CD4-positive, alpha-beta T cell treated with Interleukin-6 at 100 ng/mL for 8 hours (primary cell): ENCODE measurements at places on chromosomes 4 and X.

DNA sequence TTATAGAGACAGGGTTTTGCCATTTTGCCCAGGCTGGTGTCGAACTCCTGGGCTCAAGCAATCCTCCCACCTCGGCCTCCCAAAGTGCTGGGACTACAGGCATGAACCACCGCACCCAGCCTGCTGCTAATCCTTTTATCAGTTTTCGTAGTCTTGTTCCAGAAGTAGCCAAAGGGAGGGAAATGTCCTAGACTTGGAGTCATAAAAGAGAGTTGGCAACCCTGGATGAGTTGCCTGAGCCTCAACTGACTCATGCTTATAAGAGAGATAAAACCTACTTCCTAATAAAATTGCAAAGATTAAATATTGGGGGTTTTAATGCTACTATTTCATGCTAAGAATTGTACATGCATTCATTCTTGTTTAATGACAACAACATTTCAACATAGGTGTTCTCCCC, 44.3 kb downstream of the CD40LG start:
- no peak for DNase-seq

DNA sequence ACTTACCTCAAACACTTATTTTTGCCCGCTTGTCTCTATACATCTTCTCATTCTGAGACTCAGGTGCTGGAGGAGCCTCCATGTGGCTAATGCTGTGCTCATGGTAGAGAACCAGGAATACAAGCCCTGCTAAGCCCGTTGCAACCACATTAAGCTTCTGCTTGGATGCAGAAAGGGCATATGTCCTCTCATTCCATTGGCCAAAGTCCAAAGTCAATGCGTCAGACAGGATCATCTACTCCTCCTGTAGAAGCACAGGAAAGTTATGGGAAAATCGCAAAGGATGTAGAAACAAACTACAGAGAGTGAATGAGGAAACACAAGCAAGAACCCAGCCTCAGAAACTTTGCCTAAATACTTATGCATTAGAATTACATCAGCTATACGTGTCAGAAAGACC, 124.5 kb upstream of the AGA start:
- DNase-seq = no peak

DNA sequence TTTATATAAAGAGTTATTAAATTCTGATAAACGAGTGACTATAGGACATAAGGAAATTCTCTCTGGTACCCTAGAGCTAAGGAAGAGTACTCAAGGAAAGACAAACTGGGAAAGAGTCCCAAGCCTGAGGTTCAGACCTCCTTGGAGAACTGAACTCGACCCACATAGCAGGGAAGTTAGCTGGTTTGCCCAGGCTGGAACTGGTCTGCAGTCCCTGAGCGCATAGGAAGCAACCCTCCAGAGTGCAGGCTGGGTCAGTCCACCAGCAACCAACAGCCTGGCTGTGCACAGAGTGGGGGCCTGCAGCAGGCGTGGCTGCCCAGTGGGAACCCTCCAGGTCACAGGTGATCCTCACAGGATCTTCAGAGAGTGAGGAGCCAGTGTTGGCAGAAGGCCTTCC, 114.1 kb downstream of the SOWAHB start:
- DNase-seq = no peak

DNA sequence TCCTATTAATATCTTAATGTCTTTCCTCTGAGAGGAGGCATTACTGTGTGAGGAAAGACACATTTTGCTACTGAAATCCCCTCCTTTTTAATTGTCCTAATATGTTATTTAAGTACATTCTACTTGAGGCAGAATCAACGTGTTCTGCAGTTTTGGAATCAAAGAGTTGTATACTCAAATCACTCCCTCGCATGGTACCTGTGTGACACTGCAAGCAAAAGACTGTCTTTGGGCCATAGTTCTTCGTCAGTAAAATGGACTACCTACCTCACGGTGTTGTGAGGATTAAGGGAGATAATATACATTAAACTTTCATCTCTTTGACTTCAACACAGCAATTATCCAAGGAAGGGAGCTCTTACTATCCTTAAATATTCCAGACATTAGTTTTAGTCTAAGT, 61.5 kb downstream of the TIGD2 start:
- DNase-seq = no peak

GRCh38 chr4:79209822-79210635, 115.8 kb downstream of the NAA11 start:
- no peak for DNase-seq

DNA sequence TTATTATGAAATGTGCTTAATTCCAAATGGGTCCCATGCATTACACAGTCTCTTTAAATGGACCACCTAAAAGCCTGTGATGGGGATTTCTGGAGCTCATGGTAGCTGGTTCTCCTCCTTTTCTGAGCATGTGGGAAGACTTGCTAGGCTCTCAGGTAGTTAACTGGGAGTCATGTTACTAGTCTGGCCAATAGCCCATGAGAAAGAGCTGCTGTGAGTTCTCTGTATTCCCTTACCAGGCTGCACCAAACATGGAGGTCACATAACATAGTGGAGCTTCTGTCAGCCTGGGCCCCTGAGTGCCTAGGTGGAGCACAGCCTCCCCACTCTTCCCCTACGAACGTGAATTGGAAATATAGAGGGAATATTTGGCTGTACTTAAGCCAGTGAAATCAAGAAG, 198.4 kb downstream of the MAML3 start:
- no peak for DNase-seq

DNA sequence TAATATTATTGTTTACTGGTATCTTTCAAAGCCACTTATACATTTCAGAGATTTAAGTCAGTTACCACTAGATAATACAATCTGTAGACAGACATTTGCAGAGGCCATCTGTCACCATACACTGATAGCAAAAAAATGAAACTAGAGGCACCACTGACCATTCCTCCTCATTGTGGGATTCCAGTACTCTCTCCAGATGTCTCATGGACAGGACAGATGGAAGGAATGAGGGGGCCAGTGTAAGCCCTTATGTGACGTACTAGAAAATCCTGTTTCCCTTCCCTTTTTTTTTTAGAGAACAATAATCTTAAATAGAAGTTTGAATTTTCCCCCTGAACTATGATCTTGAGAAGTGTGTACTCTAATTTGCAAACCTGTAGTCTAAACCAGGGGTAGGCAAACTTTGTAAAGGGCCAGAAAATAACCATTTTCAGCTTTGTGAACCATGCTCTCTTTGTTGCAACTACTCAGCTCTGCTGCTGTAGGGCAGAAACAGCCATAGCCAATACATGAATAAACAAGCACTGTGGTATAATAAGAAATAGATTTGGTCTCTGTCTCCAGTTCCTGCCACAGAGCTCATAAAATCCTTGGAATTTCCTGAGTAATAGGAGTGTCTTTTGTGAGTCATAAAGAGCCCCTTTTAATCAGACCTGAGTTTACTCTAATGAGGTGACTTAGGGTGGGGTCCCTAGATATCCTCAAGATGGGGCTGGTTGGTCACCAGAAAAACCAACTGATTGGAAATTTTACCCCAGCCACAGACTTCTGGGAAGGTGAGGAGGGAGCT, 90.4 kb downstream of the MOSPD2 start:
- DNase-seq = no peak

DNA sequence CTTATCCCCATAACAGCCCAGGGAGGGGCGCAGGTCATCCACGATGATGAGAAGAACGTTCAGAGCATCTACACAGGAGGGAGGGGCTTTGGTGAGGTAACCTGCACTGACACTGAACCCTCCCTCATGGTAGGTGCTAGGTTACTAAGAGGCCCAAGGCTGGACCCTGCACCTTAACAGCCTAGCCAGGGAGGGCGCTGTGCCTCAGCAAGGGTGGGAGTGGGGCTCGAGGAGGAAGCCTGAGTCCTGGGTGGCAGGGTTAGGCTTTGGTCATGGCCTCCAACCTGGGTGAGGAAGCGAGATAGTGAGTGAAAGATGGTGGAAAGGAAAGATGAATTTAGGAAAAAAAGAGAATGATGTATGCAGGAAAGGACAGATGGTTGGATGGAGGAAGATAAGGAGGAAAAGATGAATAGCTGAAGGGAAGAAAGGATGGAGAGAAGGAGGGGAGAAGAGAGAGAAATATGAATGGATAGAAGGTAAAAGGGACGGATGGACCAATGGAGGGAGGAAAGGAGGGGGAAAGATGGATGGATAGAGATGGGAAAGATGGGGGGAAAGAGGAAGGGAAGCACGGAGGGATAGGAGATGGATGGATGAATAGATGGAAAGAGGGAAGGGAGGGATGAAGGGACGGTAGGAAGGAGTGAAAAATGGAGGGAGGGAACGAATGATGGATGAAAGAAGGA, 736 bp downstream of the IDS start:
- DNase-seq = peak; percentile 54

- no peak for DNase-seq
Measured at GRCh38 chr4:89674876-89675459, 162.0 kb downstream of the SNCA start.

GRCh38 chr4:154433543-154433942, 58.1 kb downstream of the DCHS2 start:
- no peak for DNase-seq

DNA sequence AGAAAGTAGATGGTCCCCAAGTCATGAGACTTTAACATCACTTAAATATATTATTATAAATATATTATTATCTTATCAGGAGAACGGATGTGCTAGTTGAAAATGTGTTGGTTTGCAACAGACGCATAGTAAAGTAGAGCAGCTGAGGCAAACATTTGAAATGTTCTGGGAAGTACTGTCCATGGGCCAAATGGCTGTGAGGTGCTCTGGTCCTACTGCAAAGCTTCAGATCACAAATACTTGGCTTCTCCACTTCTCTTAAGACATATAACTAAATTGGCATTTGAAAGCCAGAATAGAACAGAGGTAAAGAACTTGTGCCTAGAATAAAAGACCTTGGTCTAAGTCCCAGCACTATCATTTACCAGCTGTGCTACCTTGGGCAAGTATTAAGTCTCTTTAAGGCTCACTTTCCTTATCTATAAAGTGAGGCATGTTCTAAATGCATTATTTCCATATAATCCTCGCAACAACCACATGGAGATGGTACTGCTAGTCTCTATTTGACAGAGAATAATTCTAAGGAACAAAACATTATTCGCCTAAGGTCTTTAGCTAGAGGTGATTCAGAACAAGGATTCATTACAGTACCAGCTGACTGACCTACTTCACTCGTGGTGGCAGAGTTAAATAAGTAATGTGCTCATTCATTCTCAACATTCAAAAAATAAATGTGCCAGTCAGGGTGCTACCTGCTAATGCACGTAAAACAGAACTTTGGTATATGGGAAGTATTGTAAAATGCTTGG, 297.1 kb downstream of the PPP3CA start:
- no peak for DNase-seq
